ENCODE measurements at places on chromosomes 13 and 19. TPM values are rescaled to one million over a fixed set of nuclear protein-coding genes. Genes with fewer than 3 reads are reported as not detected.

ZNF208 gene
- total RNA-seq = 3.4 TPM

CLC gene
- not detected for total RNA-seq

EFNA2 gene
- not detected for total RNA-seq

- no peak for DNase-seq
These were observed 9.5 kb upstream of the GJB6 start for GRCh38 chr13:20241593-20241992.

DNA sequence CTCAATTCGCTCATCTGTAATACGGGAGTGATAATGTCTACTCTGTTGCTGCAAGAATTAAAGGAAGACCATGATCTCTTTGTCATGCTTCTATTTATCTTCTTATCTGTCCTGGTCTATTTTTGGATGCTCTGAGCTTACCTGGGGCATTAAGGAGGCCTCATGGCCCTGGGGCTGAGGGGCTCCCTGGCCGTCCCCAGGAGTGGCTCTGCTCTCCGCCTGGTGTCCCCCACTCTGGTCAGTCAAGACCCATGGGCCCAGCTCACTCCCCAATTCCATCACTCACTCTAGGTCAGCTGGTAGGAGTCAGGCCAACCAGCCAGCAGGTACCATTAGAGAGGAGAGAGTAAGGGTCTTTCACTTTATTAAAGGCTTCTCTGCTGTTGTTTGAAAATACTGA is 1.1 kb upstream of the CHST8 start:
- no peak for DNase-seq

DNA sequence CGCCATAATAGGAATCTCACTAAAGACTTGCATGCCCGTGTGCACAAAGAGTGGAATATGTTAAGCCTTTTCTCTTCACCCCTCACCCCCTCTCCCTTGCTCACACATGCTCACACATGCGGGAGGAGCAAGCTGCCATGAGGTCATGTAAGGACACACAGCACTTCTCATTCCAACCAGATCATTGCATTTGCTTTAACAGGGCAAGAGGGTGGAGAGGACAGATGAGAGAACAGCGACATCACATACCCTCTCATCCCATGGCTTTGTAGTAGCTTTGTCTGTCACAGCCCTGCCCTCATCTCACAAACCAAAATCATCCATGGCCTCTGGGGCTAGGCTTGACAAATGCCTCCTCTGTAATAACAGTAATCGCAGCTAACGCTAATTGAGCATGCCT is 145.6 kb upstream of the FRY start:
- no peak for DNase-seq

GRCh38 chr13:51637852-51638215 is 53.6 kb downstream of the WDFY2 start:
- no peak for DNase-seq

DNA sequence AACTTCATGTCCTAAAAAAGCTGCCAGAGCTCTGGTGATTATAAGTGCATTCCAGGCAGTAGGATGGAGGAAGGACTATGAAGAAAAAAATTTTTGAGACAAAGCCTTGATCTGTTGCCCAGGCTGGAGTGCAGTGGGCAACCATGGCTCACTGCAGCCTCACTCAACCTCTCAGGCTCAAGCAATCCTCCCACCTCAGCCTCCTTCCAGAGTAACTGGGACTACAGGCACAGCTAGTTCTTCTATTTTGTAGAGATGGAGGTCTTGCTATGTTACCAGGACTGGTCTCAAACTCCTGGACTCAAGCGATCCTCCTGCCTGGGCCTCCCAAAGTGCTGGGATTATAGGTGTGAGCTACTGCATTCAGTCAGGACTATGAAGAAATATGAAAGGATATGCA is 161.2 kb downstream of the IRS2 start:
- no peak for DNase-seq

GRCh38 chr13:77222000-77222690 is 104.7 kb downstream of the MYCBP2 start:
- DNase-seq = no peak

DNA sequence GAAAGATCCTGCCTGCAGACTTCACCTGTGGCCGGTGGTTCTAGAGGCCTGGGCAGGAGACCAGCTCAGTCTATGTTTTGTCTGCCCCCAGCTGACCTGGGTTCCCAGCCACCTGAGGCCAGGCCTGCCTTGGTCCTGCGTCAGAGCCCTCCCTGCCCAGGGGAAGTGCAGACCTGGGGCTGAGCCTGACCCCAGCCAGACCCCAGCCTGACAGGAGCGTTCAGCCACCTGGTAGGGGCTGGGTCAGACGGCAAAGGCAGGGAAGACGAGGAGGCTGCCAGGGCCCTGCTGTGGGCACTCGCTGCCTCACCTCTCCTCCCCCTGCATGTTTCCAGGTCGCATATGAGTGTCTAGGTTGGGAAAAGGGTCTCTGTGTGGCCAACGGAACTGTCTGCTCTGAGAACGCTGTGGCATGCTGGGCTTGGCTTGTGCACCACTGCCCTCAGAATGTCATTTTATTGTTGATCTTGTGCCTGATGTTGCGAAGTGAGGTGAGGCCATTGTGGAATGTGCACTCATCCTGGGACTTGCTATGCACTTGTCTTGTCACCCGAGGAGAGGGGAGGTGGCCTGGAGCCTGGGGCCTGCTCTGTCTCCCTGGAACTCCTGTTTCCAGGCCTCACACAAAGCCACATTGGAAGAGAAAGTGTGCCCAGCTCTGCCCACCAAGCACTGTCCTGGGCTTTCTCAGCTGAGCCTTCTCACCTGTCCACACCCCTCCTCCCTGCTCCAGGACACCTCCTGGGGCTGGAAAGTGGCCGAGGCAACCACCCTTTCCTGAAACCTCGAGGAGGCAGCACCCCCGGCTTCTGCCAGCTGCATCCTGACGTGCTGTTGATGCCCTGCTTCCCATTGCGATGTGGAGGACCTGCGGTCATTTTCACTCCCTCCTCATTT is 15.2 kb upstream of the MCF2L start:
- DNase-seq = no peak

- no peak for DNase-seq
These were observed 6.1 kb upstream of the FXYD3 start for GRCh38 chr19:35109395-35110112.

DNA sequence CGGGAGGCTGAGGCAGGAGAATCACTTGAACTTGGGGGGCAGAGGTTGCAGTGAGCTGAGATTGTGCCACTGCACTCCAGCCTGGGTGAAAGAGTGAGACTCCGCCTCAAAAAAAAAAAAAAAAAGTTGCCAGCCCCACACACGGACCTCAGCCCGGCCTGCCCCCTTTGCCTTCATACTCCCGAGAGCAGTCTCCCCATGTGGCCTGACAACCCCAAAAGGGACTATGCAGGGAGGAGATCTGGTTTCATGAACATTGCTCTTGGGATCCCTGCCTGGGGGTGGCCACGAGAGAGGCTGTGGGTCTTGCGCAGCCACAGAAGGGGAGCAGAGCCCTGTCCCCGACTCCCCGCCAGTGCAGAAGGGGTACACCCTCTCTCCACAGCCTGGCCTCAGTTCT is 30.9 kb upstream of the ADGRE5 start:
- DNase-seq = no peak

All from activated CD4-positive, alpha-beta T cell treated with anti-CD3 and anti-CD28 coated beads for 36 hours (primary cell).